BJ (cell line): ENCODE measurements at places on chromosomes 3 and 15. TPM values are rescaled to one million over a fixed set of nuclear protein-coding genes. Genes with fewer than 3 reads are reported as not detected.

TNFAIP8L3 gene
- polyA plus RNA-seq = 0.04 and 0.07 TPM in 2 replicates

DNA sequence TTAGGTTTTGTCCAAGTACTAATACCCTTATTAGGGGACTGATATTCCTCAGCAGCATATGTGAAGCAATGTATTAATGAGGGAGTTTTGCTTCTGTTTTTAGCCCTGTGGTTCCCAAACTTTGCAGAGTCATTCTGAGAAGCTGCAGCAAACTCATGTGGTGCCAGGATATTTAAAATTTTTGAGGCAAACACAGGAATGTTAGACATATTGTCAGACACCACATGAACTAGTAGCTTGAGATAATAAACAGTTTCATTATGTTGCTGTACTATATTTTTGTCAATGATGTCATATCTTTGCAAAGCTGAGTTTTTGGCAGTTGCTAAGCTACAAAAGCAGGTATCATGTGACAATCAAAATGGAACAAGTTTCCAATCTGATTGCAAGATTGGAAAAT is 36.6 kb downstream of the ATP6V1A start:
- peak; percentile 98 for DNase-seq

GRCh38 chr3:11391174-11391879 is 119.1 kb downstream of the ATG7 start:
- DNase-seq = no peak

- no peak for DNase-seq
These were observed 591.4 kb downstream of the NLGN1 start for GRCh38 chr3:173988909-173989308.

- DNase-seq = no peak
These were observed 123.1 kb downstream of the FMN1 start for GRCh38 chr15:33071451-33071850.

GRCh38 chr15:70625438-70625837 is 137.9 kb downstream of the UACA start:
- no peak for DNase-seq

- no peak for DNase-seq
These were observed 489 bp downstream of the HDGFL3 start for GRCh38 chr15:83207009-83207659.

IL12A gene
- polyA plus RNA-seq = 0.38 and 0.50 TPM in 2 replicates

- no peak for DNase-seq
These were observed 456.3 kb downstream of the GABRG3 start for GRCh38 chr15:27427276-27427675.

DNA sequence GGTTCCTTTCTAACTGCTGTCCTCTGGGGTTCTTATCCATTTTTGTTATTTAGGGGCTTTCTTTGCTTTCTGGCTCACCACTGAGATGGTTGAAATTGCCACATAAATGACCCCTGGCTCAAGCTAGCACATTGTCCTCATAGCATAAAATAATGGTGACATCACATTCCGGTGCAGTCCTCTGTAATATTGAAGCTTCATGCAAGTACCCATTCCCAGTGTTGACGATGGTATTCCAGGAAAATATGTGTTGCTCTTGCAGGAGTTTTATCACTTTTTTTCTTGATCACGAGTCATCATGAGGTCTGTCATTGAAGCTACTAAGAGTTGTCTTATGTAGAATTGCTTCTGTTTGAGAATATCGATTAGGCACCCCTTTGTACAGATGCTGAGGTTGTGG is 56.1 kb downstream of the CRTC3 start:
- DNase-seq = no peak

DNA sequence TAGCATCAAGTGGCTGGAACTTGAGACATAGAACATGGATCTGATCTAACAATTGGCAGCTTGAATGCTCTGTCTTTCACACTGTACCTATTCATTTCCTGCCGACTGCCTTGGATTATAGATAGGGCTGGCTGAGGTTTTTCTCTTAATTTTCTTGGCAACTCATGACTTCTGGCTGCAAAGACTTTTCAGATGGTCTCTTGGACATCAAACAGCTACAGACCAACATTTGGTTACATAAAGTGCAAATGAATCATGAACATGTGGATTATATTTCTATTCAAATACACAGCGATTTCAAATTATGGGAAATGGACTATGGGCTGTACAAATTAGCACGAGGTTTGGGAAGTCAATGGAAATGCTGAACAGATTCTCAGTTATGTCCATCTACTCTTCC is 26.2 kb upstream of the IL16 start:
- no peak for DNase-seq

NLGN1 gene
- 15.5 and 18.3 TPM in 2 replicates for polyA plus RNA-seq

FXR1 gene
- polyA plus RNA-seq = 111 and 155 TPM in 2 replicates

CCDC33 gene
- 0.18 and 0.26 TPM in 2 replicates for polyA plus RNA-seq
